ENCODE measurements at places on chromosomes 11 and 22.
A peak's percentile ranks its signal among the peaks of the same experiment; 100 is the strongest.

- DNase-seq = no peak
Measured at GRCh38 chr11:1487851-1488574, 1.4 kb upstream of the MOB2 start.

DNA sequence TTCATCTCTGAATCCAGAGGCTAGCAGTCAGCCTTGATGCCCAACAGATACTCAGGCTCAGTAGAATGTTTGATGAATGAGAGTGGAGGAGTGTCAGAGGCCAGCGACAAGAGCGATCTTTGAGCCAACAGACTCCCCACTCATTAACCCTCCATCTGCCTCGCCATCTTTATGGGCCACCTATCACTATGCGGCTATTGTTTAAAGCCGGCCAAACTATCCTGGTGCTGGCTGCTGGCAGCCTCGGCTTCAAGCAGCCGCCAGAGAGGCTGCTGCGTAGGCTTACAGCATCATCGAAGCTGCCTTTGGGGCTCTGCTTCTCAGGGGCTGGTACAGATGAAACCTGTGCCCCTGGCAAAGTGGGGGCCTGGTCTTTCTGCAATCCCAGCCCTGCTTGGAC, 525.6 kb downstream of the INSC start:
- no peak for DNase-seq

- no peak for DNase-seq
Measured at GRCh38 chr11:123217897-123218296, 22.8 kb upstream of the CLMP start.

DNA sequence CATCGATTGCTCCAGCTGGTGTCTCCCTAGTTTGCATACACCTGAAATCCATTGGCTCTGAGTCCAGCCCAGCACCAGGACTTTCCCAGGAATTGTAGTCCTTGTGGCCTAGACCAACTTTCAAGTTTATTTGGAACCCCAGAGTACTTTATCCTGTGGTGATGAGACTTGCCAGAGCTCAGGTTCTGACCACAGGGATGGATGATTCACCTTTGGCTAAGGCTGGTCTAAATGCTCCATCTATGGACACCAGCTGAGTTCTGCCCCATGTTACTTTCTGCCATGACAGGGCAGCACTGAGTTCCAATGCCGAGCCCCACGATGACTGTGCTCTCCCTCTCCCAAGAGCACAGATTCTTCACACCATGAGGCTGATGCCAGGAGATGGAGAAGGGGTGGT, 17.3 kb upstream of the INSC start:
- DNase-seq = no peak

GRCh38 chr11:68938816-68939582, 35.3 kb downstream of the IGHMBP2 start:
- no peak for DNase-seq

GRCh38 chr11:75563978-75564552, 2.0 kb downstream of the SERPINH1 start:
- peak; percentile 95 for DNase-seq

- DNase-seq = peak; percentile 25
Measured at GRCh38 chr22:37043828-37044538, 7.6 kb upstream of the KCTD17 start.

DNA sequence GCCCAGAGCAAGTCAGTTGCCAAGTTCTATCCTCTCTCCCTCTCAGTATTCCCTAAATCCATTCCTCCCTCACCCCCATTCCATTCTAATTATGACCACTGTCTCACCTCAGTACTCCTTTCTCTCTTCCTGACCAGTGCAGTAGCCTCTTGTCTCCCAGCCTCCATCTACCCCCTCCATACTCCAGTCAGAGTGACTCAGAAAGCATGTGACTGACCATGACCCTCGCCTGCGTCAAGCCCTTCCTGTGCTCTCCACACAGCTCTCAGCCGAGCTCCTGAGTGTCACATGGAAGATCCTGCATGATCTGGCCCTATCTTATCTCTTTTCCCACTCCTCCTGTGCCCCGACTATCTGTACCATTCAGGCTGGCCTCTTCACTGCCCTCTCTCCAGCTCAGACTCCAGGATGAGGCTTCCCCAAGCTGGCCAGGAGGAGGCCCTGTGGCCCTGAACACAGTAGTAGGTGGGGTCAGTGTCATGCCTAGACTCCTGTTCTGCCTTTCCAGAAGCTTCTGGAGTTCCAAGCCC, 42.6 kb downstream of the NEU3 start:
- DNase-seq = peak; percentile 67

All from fibroblast of skin of right biceps (primary cell).